SW 1271 (cell line): ENCODE measurements at places on chromosomes 7 and 10.

DNA sequence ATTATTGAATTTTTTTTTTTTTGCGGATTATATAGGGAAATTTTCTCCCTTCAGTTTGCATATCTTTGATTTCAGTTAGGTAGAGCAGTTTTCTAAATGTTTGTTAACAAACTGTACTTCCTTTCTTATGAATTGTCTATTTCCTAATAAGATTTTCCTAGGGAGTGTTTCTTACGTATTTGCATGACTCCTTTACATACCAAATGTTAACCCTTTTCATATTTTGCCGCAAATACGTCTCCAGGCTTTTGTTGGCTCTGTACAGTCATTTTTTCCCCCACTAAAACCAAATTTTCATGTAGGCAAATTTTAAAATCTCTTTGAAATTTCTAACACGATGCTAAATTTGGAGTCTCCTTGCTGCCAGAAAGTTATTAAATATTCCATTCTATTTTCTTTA is 1.9 kb upstream of the FRAT2 start:
- DNase-seq: no peak

GRCh38 chr10:131430716-131431412 is 119.3 kb upstream of the TCERG1L start:
- DNase-seq: no peak

DNA sequence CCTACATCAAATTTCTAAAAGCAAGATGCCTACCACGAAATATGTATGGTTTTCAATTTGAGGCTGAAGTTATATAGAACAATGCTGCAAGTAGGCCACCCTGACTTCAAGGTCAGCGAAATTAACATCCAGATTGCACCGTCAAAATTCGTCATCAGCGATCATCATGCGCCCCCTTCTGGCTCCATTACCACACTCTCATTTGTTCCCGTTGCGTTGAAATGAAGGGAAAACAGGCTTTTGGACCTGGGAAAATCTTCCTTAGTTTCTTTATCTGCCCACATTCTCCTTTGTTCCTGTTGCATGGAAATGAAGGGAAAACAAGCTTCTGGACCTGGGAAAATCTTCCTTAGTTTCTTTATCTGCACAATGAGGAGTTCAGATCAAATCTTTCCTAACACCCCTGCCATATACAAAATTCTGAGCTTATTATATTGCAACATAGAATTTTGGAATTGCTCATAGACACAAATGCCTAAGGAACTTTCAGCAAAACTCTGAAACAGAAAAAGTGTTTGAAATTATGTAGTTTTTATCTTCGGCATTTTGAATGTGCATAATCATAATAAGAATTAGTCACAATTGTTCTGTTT is 98.2 kb upstream of the PRKCQ start:
- no peak for DNase-seq

DNA sequence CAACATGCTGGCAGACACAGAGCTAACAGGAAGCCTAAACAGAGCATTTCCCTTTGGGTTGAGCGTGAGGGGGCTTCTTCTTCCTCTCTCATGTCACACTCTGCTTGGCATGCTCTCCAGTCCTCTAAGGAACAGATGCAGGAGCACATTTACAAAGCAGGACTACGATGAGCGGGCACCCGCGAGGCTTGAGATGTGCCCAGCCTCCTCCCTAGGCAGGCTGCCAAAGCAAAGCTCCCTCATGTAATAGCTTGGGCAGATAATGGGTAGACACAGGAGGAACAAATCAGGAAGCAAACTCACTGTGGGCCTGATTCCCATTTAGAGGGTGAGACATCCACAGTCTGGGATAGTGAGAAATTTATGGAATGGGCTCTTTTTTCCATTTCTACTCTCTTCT is 519.1 kb downstream of the NRG3 start:
- DNase-seq: no peak

DNA sequence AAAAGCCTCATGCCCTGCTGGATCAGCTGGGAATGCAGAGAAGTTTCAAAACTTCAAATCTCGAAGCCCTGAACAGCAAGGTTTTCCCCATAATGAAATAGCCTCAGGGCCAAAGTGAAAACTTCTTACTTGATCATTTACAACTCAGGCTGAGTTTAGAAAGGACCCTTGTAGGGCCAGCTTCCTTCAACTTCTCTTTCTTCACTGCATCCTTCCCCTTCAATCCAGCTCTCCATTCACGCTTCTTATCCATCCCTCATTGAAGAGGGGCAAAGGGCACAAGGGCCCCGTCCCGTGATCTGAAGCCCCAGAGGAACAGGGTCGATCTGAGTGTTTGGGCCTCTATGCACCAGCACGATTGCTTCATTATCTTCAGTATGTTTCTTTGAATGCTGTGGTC is 392.2 kb upstream of the CELF2 start:
- no peak for DNase-seq
